Stimulated activated CD8-positive, alpha-beta memory T cell treated with anti-CD3 and anti-CD28 coated beads, Interleukin-2, amount 100 ng/mL, for 1 hour (primary cell): ENCODE measurements at places on chromosomes 16 and 17.

DNA sequence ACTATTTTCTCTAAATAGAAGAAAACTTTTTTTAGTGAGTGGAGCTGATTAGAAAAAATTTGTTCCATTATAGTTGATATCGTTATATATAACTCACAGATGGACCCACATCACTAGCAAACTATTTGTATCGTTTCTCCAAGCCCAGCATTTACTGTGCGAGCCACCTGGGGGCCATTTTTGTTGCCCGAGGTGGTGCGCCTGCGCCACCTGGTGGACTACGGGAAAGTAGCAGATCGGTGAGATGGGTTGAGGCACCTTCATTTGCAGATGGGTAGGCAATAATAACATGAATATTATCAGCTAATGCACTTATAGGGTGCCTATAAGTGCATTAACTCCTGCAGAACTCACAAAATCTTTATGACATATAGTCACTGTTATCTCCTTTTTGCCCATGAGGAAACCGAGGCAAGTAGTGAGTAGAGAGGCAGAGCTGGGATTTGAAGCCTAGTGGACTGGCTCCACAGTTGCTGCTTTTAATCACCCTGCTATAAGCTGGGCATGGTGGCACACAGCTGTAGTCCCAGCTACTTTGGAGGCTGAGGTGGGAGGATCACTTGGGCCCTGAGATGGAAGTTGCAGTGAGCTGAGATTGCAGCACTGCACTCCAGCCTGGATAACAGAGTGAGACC lies 23.2 kb upstream of the NTN1 start:
- DNase-seq = peak; percentile 66

DNA sequence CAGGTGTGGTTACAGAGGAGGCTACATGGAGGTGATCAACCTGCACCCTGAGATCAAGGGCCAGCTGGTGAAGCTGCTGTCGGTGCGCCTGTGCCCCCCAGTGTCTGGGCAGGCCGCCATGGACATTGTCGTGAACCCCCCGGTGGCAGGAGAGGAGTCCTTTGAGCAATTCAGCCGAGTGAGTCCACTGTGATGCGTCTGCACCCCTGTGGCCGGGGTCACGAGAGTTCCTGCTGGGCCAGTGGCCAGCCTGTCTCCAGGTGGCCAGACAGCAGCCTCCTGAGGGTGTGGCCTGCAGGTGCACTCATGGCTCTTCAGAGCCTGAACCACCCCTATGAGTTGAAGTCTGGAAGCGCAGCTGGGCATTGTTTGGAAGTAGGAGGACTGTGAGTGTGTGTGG lies 38.1 kb downstream of the GPT2 start:
- DNase-seq = no peak

DNA sequence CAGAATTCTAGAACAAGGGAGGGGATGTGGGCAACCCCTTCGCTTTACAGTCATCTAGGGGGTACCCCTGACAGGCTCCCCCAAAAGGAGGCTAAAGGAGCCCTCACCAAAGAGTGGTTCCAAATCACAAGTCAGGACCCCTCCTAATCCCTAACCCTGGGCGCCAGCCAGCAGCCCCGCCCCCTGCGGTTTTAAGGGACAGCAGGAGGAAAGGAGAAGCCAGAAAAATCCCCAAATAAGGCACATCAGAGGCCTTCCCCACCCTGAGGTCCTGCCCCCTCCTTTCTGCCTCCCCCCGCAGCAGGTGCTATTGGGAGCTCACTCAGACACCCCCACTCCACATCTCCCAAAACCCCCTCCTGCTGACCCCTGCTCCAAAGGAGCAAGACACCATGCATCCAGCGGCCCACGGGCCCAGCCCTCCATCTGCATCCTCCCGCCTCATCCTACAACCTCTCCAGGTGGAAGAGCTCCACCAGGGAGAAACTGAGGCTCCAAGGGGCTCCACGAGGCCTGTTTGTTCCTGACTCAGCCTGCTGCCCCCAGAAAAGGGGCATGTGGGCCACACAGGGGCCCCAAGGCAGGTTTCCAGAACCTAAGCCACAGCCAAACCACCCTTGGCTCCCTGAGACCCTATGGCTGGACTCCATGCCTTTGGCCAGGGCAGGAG lies 93.5 kb downstream of the GOSR1 start:
- no peak for DNase-seq

GRCh38 chr17:50638606-50638965 lies 3.9 kb downstream of the ABCC3 start:
- DNase-seq = no peak

- no peak for DNase-seq
Observed at GRCh38 chr17:39485555-39485954, 24.3 kb downstream of the CDK12 start.

DNA sequence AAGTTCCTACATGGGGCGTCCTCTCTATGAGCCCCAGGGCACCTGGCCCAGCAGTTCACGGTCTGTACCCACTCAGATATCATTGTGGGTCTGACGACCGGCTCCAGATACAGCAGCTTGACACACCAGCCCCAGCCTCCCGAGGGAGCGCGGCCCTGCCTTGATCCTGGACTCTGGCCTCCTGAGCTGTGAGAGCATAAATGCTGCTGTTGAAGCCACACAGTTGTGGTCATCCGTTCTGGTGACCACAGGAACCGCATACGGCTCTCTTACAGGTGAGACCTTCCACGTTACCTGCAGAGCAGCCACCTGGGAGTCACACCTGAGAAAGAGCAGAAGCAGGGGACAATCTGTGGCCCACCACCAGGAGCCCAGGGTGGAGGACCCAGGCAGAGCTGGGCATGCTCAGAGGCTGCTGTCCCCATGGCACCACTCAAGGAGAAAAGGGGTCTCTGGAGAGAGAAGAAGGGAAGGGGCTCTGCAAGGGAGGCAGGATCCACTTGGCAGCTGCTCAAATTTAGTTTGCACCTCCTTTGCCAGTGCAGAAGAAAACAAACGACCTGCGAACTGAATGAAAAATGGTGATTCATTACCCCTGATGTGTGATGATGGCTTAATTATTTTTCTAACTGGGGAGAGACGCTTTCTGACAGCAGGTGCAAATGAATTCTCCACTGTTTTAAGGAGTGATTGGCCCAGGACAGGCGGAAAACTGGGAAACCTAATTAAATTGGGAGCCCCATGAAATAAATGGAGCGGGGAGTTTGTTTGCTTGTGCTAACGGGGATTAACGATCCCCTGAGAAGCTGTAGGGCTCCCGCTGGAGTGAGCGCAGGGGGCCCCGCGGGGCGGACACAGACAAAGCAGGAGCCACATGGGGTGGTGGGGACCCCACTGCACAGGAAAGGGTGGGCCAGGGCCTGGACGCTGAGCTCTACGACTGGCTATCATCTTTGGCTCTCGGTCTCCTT lies 208.9 kb downstream of the RBFOX3 start:
- DNase-seq = no peak

- DNase-seq = no peak
Observed at GRCh38 chr17:17682737-17683680, 1.8 kb downstream of the RAI1 start.

- no peak for DNase-seq
Observed at GRCh38 chr17:60159479-60159866, 9.7 kb downstream of the CA4 start.

DNA sequence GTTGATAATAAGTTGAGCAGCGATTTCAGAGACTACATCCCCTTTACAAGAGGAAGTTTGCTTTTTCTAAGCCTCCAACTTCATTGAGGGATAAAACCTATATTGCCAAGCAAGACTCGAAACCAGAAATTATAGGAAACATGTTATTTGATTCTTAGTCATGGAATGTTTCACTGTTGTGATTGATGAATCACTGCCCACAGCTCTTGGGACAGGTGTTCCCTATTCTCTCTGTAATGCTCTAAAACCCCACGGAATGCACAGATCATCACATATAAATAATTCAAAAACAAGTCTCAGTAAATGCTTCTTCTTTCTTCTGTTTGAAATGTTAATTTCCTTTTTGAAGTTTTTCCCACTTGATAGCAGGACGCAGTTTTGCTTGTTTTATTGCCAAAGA lies 809.5 kb upstream of the GOT2 start:
- no peak for DNase-seq

DNA sequence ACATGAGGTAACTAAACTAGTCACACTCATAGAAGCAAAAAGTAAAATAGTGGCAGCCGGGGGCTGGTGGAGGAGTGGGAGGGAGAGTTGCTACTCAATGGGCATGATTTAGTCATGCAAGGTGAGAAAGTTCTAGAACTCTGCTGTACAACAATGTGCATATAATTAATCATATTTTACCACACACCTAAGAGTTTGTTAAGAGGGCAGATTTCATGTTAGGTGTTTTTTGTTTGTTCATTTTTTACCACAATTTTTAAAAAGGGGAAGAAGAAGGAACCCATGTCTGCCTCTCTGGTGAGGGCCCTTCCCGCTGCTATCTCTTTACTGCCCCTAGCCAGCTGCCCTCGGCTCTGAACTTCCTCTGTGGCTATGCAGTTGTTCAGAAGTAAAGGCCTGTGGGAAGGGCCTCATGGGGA lies 11.2 kb downstream of the CD300LB start:
- no peak for DNase-seq

DNA sequence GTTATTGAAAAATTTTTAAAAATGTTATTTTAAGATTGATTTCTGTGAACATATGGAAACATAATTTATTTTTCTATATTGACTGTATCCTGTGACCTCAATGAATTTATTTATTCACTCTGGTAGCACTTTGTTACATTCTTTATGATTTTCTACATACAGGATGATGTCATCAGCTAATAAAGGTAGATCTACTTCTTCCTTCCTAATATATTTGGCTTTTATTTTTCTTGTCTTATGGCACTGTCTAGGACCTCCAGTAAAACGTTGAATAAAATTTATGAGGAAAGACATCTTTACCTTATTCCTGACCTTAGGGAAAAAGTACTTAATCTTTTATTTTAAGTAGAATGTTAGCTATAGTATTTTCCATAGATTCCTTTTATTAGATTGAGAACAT lies 78.8 kb upstream of the MAF start:
- no peak for DNase-seq

GRCh38 chr16:57823836-57824235 lies 21.5 kb upstream of the KIFC3 start:
- no peak for DNase-seq

GRCh38 chr17:20127360-20128035 lies 118.3 kb downstream of the SPECC1 start:
- no peak for DNase-seq

DNA sequence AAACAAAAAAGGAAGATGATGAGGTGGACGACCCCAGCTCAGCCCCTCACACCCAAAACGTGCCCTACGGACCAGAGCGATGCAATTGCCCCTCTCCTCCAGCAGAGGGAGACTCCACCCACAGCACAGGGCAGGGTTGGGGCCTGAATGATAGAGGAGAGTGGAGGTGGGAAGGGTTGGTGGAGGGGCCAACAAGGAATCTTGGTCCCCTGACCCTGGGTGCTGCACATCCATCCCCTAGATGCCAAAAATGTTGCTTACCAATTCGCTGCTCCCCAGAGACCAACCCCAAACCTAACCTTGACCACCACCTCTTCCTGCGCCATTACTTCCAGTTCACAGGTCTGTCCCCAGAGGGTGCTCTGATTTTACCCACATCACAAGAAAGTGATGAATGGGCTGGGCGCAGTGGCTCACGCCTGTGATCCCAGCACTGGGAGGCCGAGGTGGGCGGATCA lies 12.9 kb downstream of the P2RX5 start:
- DNase-seq = no peak

DNA sequence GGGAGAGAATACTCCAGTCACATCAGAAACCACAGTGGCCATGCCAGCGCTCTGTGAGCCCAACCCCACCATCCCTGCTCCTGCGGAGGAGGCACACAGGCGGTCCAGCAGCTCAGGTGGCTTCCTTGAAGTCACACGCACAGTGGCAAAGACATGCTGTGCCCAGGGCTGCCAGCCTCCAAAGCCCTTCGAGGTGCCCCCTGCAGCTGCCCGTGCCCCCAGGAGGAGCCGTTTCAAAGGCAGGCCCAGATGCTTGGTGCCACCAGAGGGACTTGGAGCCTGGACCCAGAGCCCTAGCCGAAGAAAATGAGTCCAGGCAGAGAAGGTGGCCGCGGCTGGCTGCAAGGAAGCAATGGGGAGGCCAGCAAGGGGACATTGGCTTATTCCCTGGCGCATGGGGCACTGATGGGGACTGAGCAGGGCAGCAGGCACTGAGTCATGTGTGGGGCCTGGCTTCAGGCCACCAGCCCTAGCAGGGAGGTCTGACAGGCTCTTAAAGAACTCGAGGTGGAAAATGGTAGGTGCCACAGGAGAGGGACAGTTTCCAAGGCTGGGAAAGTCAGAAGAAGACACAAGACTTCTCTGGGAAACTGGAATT lies 17.2 kb upstream of the CACNG1 start:
- no peak for DNase-seq

GRCh38 chr16:58655215-58655596 lies 25.6 kb upstream of the CNOT1 start:
- DNase-seq = no peak

GRCh38 chr16:75080205-75081029 lies 36.2 kb downstream of the LDHD start:
- no peak for DNase-seq

DNA sequence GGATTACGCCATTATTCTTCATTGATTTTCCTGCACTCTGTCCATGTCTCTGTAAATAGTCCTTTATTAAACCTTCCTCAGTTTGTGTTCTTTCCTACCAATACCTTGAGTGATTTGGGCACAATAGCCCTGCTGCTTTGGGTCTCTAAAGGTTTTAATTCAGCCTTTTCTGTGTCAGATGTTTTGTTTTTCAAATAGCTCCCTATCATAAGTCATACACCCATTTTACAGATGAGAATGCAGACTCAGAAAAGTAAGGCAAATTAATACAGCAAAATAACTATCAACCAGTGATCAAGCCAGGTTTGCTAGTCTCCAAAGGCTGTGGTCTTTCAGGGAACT lies 25.0 kb upstream of the KPNB1 start:
- DNase-seq = no peak

DNA sequence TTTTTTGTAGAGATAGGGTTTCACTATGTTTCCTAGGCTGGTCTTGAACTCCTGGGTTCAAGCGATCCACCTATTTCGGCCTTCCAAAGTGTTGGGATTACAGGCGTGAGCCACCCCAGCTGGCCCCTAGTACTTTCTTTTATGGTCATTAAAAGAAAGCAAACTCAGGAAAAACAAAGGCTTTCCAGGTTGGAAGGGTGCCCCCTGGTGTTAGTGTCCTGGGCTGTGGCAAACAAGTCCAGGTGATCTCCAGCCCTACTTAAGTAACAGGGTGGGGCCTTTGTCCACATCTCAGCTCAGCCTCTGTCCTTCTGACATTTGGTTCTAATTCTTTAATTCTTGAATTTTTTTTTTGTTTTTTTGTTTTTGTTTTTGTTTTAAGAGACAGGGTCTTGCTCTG lies 6.9 kb downstream of the IGFBP4 start:
- no peak for DNase-seq

DNA sequence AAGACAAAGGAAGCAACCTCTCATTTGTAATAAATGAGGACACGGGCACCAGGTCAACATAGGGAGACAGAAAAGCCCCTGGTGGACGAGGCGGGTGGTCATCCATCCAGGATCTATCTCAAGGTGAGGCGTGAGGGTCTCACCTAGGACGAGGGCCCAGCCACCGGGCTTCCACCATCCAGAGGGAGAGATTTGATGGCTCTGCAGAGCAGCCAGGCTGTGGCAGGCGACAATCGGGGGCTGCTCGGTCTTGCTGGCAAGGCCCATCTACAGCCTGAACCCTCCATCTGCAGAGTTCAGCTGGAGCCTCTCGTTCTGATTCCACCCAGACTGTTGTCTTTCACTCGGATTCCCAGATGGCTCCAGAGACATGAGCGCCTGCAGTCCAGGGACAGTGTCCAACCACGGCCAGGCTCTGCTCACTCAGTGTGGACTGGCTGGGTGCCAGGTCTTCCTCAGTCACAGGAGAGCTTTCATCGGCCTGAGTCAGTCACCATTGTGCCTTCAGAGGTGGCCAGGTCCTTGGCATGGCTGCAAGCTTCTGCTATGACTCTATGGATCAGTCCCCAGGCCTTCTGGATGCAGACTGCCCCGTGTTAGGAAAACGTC lies 5.9 kb downstream of the LITAFD start:
- no peak for DNase-seq
